Stimulated activated CD4-positive, alpha-beta T cell treated with anti-CD3 and anti-CD28 coated beads, Interleukin-1b, Interleukin-23, amount 100 ng/mL, for 1 hour (primary cell): ENCODE measurements at places on chromosomes 13 and 19.

GRCh38 chr13:40781717-40782116 is 7.7 kb upstream of the SLC25A15 start:
- no peak for DNase-seq

DNA sequence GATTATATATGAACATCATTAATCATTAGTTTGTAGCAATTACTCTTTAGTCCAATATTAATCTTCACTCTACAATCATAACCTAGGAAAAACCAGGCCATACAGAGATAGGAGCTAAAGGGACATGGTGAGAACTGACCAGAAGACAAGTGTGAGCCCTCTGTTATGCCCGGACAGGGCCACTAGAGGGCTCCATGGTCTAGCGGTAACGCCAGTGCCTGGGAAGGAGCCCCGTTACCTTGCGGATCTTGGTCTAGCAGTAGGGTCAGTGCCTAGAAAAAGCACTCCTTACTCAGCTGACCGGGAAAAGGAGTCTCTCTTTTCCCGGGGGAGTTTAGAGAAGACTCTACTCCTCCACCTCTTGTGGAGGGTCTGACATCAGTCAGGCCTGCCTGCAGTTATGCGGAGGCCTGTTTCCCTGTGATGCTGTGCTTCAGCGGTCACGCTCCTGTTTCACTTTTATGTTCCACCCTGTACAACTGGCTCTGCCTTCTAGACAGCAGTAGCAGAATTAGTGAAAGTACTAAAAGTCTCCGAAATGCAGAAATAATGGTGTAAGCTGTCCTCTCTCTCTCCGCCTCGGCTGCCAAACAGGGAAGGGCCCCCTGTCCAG is 13.8 kb downstream of the OR7D4 start:
- DNase-seq = peak; percentile 44

DNA sequence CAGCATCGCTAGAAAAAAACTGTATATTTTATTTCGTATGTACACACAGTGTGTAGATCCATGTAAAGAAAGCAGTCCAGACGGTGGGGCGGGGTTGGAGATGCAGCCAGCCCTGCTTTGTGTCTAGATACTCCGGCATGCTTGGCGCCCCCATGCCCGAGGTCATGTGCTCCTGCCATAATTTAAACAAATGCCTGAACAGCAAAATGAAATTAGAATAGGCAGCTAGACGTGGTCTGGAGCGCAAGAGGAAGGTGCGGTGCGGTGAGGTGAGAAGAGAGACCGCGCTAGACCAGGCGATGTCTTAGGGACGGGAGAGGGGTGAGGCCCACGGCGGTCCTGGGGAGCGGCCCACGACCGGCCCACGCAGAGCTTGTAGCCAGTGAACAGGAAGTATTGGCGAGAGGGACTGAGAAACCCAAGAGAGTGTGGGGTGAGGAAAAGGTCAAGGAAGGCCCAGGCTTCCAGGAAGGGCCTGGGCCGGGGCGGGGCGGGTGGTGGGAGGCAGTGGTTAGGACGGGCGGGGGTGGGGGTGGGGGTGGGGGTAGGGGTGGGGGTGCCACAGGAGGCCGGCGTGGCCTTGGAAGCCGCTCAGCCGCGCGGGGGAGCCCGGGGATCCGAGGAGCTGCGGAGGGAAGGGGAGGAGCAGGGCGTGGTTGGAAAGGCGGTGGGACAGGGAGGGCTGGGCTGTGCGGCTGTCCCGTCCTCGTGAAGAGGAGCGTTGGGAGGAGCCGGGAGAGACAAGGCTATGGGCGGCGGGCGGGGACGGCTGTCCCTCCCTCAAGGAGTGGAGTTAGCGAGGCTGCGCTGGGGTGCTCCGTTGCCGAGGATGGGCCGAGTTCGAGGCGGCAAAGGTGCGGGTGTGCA is 254.7 kb upstream of the SGCG start:
- no peak for DNase-seq

GRCh38 chr19:5864725-5865486 is 5.4 kb downstream of the FUT5 start:
- no peak for DNase-seq

DNA sequence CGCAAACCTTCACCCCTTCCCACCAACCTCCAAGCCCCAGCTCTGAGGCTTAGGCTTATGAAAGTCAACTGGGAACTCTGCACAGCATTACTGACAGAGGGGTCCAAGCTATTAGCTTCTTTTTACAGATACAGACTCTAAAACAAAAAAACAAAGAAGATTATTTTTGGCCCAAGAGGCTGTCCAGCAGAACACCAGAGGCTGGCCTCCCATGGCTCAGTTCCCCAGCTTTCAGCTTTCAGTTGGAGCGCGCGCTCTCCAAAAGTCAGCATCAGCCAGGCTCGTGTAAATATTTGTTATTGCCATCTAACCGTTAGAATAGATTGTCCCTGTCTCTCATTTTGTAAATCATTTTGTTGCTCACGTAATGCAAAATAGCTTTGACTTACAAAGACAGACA is 58.4 kb downstream of the ZIC5 start:
- DNase-seq = no peak

- no peak for DNase-seq
Measured at GRCh38 chr13:25630329-25630900, 258.6 kb downstream of the ATP8A2 start.

DNA sequence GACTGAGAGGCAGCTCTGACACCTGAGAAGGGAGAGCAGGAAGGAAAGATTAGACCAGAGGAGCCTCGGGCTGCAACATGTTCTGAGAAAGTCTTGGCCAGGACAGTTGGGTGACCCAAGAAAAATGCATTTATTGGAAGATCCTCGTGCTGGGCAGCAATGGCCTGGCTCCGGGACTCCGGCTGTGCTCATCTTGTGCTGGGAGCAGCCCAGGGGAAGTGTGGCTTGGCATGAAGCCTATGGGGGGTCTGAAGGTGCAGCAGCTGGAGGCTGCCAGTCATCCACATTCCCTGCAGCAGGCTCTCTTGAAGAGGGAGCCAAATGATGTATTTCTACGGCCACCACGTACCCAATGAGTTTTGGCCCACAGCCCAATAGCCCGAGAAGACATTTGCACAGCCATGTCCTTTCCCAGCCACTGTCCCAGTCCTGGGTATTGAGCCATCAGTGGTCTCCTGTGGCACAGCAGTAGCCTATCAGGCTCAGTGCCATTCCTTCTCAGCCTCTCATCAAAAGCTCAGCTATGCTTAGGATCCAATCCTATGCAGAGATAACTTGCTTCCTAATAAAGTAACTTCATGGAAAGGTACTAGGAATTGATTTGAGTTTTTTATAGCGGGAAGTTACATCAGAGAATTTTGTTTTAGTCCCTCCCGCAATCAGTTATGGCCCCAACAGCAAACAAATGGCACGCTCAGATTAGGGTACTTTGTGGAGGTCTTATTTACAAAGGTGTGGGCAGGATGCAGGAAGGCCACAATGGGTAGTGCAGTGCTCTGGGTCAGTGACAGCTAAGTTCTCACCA is 76.0 kb upstream of the MEDAG start:
- no peak for DNase-seq

DNA sequence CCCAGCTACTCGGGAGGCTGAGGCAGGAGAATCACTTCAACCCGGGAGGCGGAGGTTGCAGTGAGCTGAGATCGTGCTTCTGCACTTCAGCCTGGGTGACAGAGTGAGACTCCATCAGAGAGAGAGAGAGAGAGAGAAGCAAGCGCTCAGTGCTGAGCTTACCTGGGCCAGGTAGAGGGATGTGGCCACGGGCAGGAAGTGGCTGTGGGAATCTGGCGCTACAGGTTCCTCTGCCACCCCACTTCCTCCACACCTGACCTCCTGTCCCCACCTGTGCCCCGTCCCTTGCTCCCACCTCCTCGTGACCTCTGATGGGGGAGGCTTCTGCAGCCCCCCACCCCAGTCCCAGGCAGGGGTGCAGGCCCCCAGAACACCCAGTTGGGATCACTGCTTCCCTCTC is 1.0 kb upstream of the NCCRP1 start:
- no peak for DNase-seq

DNA sequence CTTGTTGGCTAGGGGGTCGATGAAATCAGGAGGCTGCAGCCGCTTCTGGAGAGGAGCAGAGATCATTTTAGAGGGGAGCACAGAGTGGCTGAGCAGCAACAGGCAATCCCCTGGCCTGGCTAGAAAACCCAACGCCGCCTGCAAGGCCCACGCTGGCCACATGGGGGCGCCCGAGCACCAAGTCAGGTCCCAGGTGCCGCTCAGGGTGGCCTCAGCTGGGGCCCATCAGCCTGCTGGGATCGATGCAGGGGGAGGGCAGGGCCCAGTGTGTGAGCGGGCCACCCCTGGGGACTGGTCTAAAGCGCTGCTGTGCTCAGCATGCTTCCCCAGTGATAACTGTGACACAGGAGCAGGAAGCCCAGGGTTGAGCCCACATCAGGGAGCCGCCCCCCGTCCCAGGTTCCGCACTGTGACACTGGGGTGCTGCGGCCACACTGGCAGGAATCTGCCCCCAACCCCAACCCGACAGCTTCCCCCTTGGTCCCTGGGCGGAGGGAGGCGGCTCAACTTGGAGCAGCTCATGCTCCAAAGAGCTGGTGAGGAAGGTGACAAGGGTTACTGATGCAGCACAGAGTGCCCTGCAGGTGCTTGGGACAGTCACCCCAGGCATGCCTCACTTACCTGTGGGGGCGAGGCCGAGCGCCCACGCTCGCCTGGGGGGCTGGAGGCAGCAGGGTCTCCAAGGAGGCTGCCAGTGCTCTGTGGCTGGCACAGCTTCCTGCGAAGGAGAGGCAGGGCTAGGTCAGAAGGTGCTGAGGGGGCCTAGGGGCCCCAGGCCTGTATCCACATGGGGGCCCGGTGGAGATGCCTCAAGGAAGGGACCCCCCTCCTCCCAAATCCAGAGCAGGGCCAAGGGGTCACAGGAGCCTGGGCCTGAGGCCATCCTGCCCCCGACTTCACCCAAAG is 13.3 kb upstream of the ISYNA1 start:
- DNase-seq = peak; percentile 86

DNA sequence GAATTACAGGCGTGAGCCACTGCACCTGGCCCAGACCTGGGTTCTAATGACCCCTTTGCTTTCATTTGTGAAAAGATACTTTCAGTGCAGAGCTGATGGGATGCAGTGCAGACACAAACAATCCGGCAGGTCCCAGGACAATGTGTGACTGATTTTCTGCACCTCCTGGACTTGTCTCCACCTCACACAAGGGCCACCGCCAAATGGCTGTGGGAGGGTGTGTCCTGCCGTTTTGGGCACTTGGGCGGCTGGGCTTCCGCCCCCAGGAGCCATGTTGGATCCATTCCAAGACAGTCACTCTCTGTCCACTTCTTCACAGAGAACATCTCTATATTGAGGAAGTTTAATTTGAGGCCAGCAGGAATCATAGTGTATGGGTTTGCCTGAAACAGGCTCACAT is 112.3 kb upstream of the ZNF507 start:
- no peak for DNase-seq
